ENCODE measurements at places on chromosomes 2 and 18.

- DNase-seq = no peak
Observed at GRCh38 chr2:20179755-20180594, 45.0 kb downstream of the SDC1 start.

GRCh38 chr2:152755029-152755428 lies 36.6 kb downstream of the ARL6IP6 start:
- DNase-seq = no peak

- DNase-seq = no peak
Observed at GRCh38 chr2:237575869-237576862, 9.8 kb downstream of the PRLH start.

- DNase-seq = no peak
Observed at GRCh38 chr2:6417050-6417449, 448.7 kb downstream of the CMPK2 start.

- DNase-seq = no peak
Observed at GRCh38 chr18:77129150-77129551, 3.4 kb downstream of the MBP start.

GRCh38 chr2:193963472-193964119 lies 1693.4 kb upstream of the SLC39A10 start:
- DNase-seq = no peak

GRCh38 chr2:207674826-207675225 lies 36.6 kb upstream of the CCNYL1 start:
- no peak for DNase-seq

GRCh38 chr18:1052301-1052700 lies 147.6 kb downstream of the ADCYAP1 start:
- no peak for DNase-seq

DNA sequence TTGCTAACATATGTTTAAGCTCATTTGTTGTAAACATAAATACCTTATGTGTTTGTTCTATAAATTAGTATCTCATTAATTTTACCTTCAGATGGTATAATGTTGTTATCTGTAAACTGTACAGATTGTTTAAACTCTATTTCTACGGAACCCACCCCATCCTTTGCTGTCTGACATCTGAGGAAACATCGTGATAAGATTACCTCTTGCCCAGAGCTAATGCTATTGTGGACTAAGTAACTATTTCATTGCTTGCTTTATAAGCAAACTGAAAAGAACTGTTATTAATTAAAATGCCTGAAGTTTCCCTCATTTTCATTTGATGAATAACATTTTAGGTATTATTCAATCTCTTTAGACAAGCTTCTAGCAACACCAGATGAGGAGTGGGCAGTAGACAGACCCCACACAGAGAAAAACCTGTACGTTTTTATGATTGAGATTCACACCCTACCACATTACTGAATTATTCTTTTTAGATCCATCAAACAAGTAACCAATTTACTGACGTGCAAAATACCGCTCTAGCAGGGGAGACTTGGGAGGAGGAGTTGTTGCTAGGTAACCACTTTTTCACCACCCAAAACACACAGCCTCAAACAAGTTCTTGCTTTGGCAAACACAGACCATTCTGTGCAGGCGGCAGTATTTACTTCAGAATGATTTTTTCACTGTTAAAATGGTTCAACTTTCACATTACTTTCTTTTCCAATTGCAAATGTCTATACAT lies 1.9 kb upstream of the SYT4 start:
- no peak for DNase-seq

DNA sequence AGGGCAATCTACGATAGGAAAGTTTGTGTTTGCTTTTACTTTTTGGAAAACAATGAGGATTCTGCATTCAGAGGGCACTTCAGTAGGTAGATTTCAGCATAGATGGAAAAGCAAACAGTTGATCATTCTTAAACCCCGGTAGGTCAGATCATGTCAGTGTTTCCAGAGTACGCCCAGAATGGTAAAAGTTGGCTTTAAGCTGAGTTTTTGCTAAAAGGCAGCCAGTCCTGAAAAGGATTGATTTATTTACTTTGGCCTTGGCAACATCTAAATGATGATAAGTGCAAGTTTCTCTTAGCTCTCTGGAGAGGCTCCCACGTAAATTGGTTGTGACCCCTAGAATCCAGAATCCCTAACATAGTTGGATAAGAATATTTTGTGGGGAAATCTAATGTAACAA lies 168.0 kb downstream of the DIS3L2 start:
- no peak for DNase-seq

DNA sequence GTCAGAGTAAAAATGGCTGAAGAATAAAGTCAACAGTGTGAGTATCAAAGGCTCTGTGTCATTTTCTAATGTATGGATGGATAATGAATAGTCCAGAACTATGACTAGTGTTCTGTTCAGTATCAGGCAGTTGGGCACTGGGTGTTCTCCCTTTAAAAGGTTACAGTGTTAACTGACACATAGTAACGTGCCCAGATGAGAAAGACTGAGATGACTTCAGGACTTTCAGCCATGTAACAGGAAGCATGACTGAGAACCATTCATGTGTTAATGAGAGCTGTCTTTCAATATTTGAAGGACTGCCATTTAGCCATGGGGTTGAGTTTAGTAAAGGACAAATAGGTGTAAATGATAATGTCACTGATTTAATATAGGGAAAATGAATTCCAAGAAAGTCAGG lies 187.1 kb downstream of the GULP1 start:
- no peak for DNase-seq

GRCh38 chr18:58027341-58027740 lies 16.7 kb upstream of the NEDD4L start:
- no peak for DNase-seq

DNA sequence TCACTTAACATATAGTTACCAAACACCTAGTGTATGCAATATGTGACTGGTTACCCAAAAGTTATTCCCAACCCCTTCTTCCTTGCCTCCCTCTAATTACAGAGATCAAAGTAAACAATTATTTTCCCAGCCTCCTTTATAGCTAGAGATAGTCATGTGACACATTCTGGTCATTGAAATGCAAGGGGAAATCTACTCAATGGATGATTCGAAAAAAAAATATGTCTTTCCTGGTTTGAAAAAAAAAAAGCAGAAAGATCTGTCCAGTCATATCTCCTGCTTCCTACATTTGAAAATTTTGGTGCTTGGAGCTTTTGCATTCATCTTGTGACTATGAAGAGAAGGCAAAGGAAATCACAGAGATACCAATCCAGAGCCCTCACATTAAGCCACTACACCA lies 27.6 kb upstream of the UGP2 start:
- DNase-seq = no peak

DNA sequence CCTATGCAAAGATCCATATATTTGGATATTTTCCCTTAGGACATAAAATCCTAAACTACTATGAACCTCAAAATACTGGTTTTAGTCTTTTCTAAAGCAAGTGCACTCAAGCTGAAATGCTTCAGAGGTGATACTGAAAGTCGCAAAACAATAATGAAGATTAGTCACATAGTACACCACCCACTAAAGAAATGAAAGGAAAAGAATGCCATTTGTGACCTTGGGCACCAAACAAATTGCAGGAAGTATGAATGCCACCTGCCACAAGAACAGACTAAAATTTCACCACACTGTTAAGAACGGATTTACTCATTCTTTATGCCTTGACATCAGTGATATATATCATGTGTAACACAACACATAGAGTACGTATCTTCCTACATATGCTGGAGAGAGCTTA lies 161.5 kb downstream of the ZNF521 start:
- no peak for DNase-seq

- DNase-seq = no peak
Observed at GRCh38 chr2:155203178-155203577, 504.7 kb downstream of the KCNJ3 start.

GRCh38 chr18:12839526-12840196 lies 44.4 kb downstream of the PTPN2 start:
- no peak for DNase-seq

DNA sequence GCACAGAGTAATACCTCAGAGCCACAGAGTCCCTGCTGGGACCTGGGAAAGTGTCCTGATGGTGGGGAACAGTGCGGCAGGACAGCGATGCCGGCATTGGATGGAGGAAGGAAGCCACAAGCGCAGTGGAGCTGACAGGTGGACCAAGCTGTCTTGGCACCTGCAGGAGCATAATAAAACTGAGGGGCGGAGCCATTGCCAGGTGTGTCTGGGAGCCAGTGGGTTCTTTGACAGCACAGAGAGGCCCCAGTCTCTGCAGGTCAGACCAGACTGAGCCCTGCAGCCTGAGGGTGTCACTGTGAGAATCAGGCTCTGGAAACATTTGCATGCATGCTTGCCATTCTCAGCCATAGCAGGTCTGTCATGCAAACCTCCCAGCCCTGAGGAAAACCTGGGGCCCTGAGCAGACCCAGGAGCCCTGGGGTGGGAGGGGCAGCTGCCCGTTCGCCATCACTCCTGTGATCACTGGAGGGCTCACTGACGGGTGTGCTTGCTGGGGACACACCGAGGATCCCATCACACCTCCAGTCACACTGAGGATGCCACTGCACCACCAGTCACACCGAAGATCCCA lies 210.5 kb upstream of the HDAC4 start:
- no peak for DNase-seq

DNA sequence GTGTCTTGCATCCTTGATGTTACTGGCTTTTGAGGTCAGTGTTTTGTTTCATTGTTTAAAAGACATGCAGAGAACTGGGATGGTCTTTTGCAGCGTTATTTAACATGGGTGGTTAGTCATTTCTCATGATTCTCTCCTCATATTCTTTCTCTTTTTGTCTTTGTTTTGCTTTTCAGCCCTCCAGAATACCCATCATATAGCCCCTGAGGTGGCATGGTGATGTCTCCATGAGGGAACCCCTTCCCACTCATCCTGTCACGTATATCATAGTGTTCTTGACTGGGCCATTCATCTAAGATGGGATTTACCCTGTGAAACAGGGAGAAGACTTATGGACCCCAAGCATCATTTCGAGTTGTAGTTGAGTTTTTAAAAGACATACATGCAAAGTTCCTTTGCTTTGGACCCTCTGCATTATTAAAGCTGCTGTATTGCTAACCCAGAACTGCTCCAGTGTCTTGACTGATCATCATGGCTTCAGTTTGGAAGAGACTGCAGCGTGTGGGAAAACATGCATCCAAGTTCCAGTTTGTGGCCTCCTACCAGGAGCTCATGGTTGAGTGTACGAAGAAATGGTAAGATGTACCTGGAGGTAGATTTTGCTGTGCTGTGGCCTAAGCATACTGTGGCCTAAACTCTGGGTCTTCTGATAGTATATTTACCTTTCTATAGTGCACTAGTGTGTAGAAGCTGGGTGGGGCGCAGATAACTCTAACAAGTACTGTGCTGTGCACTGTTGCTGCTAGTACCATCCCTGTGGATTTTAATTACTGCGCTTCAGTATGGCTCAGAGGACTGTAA lies 1.4 kb downstream of the EHBP1 start:
- no peak for DNase-seq

- no peak for DNase-seq
Observed at GRCh38 chr2:120984046-120984445, 248.4 kb downstream of the GLI2 start.

- no peak for DNase-seq
Observed at GRCh38 chr2:67752199-67752598, 310.6 kb downstream of the C1D start.

DNA sequence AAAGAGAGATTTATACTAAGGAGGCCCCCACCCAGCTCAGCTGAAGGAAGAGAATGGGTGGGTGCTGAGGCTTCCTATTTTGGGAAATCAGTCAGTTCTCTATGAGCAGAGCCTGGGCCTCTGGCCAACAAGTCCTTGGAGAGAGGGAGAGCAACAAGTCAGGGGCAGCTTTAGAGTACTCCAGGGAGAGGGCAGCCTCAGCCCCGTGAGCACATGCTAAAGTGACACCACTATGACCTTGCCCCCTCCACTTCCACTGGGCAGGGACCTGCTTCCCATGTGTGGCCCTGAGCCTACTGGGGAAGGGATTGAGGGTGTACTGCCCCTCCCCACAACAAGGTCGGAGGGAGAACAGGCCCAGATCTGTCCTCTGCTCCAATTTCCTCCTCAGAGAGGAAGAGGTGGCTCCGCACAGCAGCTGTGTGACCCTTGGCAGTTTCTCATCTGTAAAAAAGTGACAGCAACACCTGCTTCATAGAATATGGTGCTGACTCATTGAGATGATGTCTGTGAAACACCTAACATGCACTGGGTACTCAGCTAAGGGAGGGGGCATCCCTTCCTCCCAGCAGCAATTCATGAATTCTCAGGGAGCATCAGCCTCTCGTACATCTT lies 72.9 kb downstream of the CLHC1 start:
- no peak for DNase-seq
